Breast epithelium (tissue), 4 donors: ENCODE measurements at places on chromosomes 1 and 21. TPM values are rescaled to one million over a fixed set of nuclear protein-coding genes. Genes with fewer than 3 reads are reported as not detected.

- no peak for DNase-seq
Measured at GRCh38 chr1:229869240-229869639, 197.8 kb upstream of the GALNT2 start.

GRCh38 chr1:41152622-41153044 is 89.5 kb downstream of the SCMH1 start:
- no peak for DNase-seq

VANGL2 gene
- 5.6 TPM for total RNA-seq

TDRD10 gene
- 5.6 TPM for total RNA-seq
